ENCODE measurements at places on chromosomes 12 and 14.

DNA sequence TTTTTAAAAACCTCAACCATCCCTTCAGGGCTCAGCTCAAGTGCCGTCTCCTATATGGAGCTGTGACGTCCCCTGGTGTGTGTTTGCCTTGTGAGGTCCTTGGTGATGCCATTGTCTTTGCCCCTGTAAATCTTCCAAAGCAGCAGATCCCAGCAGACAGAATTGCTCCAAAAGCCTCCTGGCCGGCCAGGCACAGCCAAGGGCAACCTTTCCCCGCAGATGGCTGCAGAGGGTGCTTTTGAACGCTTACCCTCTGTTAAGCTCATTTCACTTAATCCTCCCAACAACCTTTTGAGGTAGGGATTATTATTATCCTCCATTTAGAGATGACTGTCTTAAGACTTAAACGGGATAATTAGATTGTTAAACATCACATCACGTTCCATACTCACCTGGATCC, 51.4 kb downstream of the RFX4 start:
- no peak for DNase-seq

DNA sequence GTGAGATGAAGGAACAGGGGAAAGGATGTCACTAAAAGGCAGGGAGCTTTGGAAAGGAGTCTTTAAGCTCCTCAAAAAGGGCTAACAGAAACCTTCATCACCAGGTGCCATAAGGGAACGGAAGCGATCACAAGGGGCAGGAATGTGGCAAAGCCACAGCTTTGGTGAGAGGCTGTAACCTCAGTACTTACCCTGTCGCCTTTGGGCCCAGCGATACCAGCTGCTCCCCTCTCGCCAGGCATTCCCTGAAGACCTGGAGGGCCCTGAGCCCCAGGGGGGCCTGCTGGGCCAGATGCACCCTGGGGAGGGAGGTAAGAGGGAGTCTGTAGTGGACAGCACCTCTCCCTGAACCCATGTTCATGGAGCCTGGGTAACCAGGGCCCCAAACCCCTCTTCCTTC, 18.9 kb downstream of the TMEM106C start:
- no peak for DNase-seq

DNA sequence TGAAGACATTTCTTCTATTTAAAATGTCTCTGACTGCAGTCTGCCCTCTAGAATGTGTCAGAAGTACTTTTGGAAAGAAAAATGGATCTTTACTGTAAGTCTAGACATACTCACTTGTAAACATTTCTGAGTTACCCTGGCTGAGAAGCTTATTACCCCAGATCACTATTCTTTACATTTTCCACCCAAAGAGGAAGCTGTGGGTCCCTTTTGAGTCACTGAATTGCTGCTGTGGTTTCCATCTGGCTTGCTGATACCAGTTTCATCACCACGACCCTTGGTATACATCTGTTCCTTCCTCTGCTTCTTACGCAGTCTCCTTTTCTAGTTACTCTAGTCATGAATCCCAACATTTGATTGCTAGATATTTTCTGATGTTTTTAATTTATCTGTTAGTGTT, 20.2 kb upstream of the CLEC4D start:
- no peak for DNase-seq

GRCh38 chr14:99268810-99269707, 2.9 kb downstream of the BCL11B start:
- no peak for DNase-seq

DNA sequence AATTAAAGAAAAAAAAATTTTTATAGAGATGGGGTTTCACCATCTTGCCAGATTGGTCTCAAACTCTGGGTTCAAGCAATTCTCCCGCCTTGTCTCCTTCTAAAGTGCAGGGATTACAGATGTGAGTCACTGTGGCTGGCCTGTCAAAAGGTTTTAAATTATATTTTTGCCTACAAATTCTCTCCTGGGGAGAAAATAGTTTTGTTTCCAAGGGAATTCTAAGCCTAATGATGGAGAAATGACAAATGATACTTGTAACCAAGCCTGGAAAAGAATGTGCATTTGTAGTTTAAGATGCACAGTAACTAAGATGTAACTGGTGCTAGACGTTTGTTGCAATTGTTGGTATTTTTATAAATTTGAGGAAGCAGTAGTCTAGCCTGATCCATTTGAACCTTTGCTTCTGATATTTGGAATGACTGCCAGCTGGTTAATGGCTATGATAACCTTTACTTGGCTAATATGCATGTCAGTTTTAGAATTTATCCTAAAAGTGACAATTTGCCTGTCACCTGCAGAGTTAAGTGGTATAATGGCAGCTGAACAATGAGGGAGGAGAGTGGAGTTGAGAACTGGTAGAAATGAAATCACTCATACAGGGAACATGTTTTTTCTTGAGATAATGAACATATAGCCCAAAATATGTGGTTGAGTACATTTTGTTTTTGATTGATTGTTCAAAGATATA, 148.0 kb downstream of the FUT8 start:
- no peak for DNase-seq

GRCh38 chr12:71124835-71125460, 32.9 kb downstream of the TSPAN8 start:
- no peak for DNase-seq

DNA sequence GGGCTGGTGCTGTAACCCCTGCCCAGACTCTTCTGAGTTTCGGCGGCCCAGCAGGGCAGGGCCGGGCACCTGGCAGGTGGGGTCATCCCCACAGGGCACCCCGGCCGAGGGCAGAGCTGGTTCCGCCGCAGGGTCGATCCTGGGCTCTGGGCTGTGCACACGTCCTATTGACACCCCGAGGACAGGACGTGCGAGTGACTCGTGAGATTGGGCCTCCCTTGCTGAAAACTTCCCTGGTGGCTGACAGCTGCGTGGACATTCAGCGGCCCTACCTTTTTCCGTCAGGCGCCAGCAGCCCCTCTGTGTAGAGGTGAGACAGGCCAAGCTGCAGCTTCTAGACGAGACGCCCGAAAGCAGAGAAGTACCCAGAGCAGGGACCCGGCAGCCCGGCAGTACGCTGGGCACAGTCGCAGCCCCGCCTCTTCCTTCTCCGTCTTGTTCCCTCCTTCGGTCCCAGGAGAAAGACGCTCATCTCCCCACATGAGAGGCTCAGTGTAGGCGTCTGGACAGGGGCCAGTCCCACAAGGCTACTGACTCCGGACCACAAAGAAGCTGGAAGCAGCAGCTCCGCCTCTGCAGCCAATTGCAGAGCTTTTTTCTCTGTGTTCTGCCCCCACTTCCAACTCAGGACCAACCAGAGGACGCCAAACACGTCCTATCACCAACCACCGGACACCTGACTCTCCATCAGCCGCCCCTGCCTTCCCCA, at the start of gene LRCOL1:
Gene LRCOL1 (minus strand): TSS at position 532 of the 709 bp plus-strand sequence. CDS start 4,331 bp downstream, outside the sequence.
- peak; percentile 28 for DNase-seq

DNA sequence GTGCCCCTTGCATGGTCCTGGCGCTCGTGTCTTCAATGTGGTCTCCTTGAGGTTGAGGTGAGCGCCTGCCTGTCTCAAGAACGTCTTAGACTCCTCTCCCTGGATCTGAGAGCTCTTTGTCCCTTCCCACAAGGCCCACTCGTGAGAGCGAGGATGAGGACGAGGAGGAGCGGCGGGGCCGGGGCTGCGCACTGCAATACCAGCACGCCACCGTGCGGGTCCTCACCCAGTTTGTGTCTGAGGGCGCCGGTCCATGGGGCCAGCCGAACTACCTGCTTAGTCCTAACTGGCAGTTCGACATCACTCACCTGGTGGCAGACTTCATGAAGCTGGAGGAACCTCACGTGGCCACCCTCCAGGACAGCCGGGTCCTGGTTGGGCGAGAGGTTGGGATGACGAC, 128.1 kb downstream of the SLC15A4 start:
- DNase-seq: no peak

DNA sequence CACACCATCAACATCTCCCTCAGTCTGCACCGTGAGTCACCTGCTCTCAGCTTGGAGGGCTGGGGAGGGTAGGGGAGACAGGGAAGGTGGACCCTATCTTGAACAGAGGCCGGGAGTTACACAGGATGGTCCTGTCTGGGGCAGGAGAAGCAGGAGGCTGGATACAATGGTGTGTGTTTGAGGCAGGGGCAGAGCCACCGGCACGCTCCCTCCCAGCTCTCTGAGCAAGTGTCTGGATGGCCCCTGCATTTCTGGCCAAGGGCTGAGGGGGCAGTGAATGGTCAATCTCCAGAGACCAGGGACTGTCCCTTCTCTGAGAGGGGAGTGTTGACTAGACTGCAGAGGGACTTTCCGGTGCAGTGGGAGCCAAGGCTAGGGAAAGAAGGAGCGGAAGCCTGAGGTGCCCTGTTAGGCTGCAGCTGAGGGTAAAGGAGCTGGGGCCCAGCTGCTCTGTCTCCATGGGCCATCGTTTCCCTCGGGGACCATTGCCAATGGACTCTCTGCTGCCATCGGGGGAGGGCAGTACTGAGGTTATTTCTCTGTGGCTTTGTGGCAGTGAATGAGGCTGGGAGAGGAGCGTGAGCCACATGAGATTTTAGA, 1.9 kb downstream of the LRP1-AS start:
- DNase-seq: no peak

DNA sequence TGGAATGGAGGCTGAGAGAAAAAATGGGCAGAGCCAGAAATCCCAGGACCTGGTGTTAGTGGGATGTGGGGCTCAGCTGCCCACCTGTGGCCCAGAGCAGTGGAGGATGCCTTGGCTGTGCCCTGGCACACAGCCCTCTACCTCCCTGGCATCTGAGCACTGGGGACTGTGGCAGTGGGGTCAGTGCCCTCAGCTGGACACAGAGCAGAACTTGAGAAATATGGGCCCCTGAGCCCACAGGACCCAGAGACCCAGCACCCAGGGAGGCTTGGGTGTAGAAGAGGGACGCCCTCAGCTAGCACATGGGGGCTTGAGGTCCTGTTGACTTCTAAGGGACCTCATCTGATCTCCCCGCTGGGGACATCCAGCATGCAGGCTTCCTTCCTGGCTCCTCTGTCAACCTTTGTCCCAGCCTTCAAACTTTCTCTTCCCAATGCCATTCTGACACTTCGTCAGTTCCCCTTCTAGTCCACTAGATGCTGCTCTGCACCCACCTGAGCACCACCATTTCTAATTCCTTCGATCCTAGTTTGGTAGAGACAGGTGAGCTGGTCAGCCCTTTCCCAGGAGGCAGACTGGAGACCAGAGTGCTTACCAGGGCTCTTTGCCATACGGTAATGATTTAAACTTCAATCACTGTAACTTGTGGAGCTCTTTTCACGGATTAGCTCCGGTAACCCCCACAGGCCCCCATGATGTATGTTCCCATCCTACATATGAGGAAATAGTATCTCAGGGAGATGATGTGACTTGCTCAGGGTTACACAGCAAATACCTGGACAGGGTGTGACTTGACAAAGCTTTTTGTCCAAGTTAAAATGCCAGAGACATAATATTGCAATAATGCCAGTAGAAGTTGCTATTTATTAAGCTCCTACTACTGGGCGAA, 143.7 kb downstream of the ASCL4 start:
- DNase-seq: peak; percentile 37

DNA sequence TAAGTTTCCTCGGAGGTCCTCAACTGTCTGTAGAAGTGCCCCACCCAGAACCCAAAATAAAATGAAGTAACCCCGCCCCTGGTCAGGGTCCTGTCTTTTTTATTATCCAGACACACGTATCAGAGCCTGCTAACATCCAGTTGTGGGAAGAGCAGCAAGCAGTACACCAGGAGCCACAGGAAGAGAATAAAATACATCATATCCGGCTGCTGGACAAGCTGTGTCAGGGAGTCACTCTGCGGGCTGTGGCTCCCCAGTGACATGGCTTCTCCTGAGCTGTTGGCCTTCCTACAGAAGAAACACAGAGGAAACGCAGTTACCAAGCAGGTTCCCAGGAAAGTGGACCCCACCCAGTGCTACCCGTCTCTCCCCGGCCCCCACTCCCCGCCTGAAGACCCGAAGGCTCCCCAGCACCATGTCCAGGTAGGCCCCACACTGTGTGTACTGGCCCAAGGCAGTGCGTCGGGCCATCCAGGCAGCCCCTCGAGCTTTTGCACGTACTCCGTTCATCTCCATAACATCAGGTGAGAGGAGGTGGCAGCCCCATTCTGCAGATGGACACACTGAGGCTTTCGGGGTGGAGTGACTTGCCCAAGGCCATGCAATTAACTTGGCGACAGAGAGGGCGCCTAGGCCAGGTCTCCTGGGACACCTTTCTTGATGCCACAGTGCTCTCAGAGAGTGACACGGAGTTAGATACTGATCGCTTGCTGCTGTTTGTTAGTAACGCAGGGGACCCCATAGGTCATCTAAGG, 34.3 kb upstream of the DICER1 start:
- DNase-seq: no peak

GRCh38 chr12:92928421-92928961, 604 bp downstream of the EEA1 start:
- peak; percentile 75 for DNase-seq

- peak; percentile 62 for DNase-seq
These were observed 3.9 kb upstream of the PPP1R1A start for GRCh38 chr12:54592316-54592715.

All from adipocyte (in vitro differentiated cells).